ENCODE measurements at places on chromosomes 5 and 9. TPM values are rescaled to one million over a fixed set of nuclear protein-coding genes. Genes with fewer than 3 reads are reported as not detected.
A peak's percentile ranks its signal among the peaks of the same experiment; 100 is the strongest.

DNA sequence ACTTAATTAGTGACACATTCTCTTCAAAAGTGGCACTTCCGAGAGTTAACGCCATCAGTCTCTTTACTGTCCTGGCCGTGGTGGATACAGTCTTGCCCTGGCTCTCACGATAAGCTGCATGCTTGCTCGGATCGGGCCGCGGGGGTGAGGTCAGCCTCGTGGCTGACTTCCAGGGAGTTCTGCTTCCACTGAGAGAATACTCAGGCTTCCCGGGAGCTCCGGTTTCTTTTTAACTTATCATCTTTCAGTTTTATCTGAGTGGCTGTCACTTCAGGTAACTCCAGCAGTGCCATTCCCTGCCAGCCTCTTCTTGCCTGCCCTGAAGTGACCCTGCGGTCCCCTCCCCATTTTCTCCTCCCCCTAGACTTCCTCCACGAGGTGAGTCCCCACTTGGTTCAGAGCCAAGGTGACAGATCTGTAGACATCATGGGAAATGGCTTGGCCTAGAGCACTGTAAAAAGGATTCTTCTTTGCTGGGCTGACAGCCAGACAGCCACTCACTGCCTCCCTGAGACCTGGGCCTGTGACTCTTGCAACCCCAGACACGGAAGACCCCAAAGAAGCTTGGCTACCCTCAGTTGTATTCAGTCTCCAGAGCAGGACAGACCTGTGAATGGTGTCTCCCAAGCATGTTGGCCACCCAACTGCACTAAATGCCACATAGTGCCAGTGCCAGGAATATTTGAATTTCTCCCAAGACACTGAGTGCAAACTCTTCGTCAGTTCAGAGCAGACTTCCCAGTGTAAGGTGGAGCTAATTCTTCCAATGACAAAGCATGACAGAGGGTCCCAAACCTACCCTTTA lies 95.1 kb downstream of the DAPK1 start:
- H3K36me3 ChIP-seq, result no peaks in the 10 kb centered on the region
- H3K27ac ChIP-seq, result peak overlapping the region; percentile 77
- peak overlapping the region; percentile 29 for H3K4me3 ChIP-seq
- no peaks in the 10 kb centered on the region for H3K27me3 ChIP-seq

- H3K27me3 ChIP-seq, result no peaks in the 10 kb centered on the region
- H3K4me1 ChIP-seq, result no peaks in the 10 kb centered on the region
- DNase-seq, result no peak
- no peak overlapping the region for H3K27ac ChIP-seq
These were observed 14.3 kb upstream of the ANXA1 start for GRCh38 chr9:73137286-73137899.

DNA sequence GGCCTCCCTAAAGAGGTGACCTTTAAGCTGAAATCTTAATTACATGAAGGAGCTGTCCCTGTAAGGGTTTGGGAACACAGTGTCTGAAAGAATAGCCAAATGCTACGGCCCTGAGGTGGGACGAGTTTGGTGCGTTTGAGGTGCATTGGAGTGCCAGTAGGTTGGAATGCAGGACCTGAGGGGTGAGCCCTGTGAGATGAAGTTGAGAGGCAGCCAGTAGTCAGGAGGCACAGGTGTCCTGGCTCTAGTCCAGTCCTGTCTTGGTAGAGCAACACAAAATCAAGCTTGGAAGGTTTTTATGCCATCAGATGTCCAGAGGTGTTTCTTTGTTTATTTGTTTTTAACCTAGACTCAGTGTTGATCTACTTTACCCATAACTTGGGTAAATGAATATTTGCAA lies 108.5 kb downstream of the ARHGAP26 start:
- no peak overlapping the region for H3K4me3 ChIP-seq
- no peak for DNase-seq
- H3K36me3 ChIP-seq, result peaks cover 10% of the 10 kb centered on the region
- H3K27ac ChIP-seq, result no peak overlapping the region
- H3K27me3 ChIP-seq, result no peaks in the 10 kb centered on the region
- peaks cover 44% of the 10 kb centered on the region for H3K4me1 ChIP-seq

- no peak for DNase-seq
- peaks cover 54% of the 10 kb centered on the region for H3K27me3 ChIP-seq
- no peaks in the 10 kb centered on the region for H3K36me3 ChIP-seq
- peaks cover 42% of the 10 kb centered on the region for H3K4me1 ChIP-seq
These were observed 13.8 kb upstream of the LHX2 start for GRCh38 chr9:123997665-123998277.

The ENHO gene
- total RNA-seq, result 2.0 TPM

The SMIM33 gene
- total RNA-seq, result not detected
